ENCODE measurements at places on chromosomes 3 and 15.

- DNase-seq: no peak
Measured at GRCh38 chr15:67524235-67524634, 3.3 kb downstream of the C15orf61 start.

DNA sequence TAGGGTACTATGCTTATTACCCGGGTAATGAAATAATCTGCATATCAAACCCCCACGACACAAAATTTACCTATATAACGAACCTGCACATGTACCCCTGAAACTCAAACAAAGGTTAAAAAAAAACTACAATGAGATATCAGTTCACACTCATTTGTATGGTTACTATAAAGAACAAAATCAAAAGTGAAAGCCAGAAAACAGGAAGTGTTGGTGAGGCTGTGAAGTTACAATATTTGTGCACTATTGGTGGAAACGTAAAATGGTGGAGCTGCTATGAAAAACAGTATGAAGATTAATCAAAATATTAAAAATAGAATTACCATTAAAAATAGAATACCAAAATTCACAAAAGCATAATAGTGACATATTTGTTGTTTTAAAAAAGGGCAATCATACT lies 128.9 kb downstream of the ZIC1 start:
- DNase-seq: no peak

- peak; percentile 0 for DNase-seq
Measured at GRCh38 chr3:65342084-65342683, 654.4 kb upstream of the ADAMTS9 start.

DNA sequence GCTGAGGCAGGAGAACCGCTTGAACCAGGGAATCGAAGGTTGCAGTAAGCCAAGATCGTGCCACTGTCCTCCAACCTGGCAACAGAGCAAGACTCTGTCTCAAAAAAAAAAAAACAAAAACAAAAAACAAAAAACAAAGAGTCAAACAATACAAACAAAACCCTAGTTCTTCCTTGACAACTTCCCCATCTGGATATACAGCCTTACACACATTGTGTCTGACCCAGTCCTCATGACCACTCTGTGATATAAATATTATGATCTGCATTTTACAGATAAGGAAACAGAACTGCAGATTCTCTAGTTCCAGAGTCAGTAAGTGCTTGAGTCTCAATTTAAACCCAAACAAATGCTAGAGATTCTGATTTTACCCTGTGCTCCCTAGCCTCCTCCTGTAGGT lies 4.8 kb upstream of the ESYT3 start:
- no peak for DNase-seq

- peak; percentile 64 for DNase-seq
Measured at GRCh38 chr15:41848631-41849030, 10.0 kb downstream of the PLA2G4B start.

GRCh38 chr3:30199096-30199759 lies 407.2 kb upstream of the TGFBR2 start:
- DNase-seq: no peak

DNA sequence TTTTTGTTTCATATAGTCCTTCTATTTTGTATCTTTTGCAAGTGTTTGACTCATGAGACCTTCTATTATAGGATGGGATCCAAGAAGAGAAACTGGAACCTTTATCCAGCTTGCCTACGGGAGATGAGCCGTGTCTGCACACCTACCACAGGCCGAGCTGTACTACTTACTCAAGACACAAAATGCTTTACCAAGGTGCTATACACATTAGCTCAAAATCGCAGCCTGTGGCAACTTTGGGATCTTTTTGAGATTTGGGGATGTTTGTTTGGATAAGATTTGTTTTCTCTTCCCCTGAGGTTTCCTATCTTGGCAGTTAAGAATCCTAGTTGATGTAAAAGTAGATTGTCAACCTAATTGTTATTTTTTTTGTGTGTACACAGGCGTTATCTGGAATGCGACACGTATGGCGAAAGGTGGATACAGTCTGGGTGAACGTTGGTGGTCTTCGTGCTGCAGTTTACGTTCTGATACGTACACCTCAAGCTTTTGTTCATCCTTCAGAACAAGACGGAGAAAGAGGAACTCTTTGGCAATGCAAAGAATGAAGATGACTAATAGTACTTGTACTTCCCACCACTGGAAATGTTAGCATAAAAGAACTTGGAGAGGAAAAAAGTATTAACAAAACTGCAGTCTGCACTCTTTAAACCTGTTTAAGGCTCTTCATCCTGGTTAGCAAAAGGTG lies 13.1 kb upstream of the SETD5 start:
- DNase-seq: no peak

DNA sequence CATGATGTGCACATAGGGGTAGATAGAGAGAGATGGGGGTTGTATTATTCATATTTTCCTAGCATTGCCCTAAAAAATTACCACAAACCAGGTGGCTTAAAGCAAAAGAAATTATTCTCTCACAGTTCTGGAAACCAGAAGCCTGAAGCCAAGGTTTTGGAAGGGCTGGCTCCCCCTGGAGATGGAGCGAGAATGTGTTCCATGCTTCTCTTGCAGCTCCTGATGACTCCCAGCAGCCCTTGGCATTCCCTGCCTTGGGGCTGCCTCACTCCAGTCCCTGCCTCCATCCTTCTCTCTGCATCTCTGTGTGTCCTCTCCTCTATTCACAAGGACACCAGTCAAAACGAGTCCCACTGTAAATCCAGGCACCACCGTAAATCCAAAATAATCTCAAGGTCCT lies 91.5 kb upstream of the FAM174B start:
- DNase-seq: no peak

DNA sequence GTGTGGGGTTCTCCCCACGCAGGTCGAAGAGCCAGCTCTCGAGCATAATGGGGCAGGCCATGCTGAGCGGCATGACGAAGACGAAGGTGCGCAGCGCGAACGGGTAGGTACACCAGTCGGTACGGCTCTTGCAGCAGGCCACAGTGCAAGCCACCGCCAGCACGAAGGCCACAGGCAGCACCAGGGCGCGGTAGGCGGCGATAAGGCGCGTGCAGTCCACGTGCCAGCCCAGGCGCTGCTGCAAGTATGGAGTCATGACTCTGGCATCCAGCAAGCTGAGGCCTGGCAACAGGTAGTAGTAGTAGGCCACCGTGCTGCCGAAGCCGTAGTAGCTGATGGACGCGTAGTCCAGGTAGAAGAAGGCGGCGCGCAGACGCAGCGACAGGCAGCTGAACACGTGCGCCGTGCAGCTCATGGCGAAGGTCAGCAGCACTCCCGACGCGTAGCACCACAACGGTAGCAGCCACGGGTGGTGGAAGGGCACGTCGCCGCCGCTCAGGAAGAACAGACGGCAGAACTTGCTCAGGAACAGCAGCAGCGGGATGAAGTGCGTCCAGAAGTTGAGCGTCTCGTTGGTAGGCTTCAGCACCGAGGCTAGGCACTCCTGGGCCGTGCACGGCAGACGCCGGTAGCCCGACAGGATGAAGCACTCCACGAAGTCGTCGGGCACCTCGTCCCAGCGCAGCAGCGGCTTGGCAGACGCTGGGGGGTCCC lies 797 bp downstream of the PAQR9 start:
- DNase-seq: no peak

GRCh38 chr3:113575206-113575605 lies 42.9 kb downstream of the SIDT1 start:
- no peak for DNase-seq

DNA sequence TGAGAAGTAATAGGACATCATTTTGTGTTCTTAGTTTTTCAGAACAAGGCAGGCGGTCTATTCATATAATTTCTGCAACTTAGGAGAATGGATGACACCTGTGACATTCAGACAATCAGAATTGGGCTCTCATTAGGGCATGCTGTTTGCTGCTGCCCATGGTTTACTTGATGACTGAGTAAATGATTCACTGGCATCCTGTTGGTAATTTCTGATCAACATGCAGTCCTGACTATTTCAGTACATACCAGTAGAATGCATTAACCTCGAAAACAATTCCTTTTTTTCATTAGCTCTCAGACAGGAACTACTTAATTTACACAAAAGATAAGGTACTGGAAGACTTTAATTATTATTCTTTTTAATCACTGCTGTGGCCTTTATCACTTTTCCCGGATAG lies 641.6 kb downstream of the NSUN3 start:
- no peak for DNase-seq

DNA sequence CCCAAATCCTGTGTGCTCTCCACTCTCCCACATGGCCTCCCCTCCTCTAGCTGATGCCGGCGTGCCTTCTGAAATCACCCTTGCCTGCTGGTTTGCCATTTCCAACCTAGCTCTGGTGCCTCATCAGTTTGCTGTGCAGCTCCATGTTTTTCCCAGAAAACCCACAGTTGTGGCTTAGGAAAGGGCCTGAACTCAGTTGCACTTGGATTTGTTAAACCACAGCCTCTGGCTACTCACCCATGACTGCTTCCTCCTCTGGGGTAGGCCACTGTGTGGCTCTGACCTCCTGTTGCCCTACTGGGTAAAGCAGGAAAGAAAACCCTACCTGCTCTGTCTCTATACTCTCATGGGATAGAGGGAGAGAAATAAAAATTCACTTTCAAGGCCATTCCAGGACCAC lies 97.3 kb downstream of the DAPK2 start:
- DNase-seq: no peak

GRCh38 chr3:79154865-79155264 lies 612.9 kb downstream of the ROBO1 start:
- DNase-seq: no peak

DNA sequence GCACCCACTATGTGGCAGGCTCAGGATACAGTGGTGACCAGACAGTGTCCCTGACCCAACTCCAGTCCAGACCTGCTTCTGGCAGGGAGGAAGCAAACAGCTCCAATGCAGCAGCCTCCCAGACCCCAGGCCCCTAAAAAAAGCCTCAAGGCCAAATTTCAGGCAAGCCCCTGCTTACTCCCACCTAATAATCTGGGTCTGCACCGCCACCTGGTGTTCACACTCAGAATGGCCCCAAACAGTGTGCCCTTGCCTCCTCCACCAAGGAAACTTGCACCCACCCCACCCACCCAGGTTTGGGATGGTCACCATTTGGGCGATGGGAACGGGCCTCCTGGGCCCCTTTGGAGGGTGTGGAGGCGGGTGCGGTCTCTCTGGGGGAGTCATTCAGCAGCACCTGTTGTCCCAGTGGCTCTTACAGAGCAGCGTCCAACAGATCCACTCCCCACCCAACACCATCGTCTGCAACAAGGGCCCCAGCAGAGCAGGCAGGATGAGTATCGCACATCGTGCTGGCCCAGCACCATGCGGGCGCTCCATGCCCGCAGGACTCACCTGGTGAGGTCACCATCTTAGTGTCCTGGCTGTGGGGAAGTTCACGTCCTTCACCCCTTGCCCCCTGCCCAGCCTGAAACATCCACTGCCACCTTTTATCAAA lies 17.3 kb downstream of the C3orf18 start:
- DNase-seq: peak; percentile 49

DNA sequence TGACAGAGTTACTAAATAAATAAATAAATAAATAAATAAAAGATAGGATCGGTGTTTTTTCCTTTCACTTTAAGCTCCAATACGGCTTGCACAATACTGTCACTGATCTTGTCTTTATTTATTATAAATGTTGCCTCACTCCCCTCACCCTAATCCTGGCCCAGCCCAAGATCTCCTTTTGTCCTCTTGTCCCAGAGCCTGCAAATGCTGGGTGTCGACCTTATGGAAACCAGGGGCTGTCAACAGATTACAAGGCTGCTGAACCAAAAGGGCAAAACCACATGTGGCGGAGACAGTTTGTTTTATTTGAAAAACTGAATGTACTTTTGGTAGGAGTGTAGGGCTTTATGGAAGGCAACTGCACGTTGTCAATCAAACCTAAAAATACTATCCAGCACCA lies 75.9 kb downstream of the RFTN1 start:
- no peak for DNase-seq

DNA sequence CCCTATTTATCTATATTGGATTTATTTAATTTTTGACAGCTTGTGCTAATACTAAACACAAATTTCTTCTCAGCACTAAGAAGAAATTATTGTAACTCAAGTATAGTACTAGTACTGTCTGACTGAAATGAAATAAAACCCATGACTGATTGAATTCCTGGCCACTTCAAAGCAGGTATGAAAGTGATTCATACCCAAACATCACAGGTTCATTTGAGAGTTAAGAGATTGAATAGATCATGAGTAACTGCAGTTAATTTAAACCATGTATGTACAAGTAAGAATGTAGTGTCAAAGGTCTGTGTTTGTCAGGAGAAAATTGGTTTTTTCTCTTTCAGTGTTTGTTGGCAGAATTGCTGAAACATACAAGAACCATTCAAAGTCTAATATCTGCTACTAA lies 332.0 kb upstream of the GRM7 start:
- no peak for DNase-seq

- DNase-seq: no peak
Measured at GRCh38 chr3:109241459-109242186, 74.7 kb downstream of the DPPA2 start.

GRCh38 chr15:100049936-100050876 lies 291.6 kb downstream of the ADAMTS17 start:
- DNase-seq: no peak

DNA sequence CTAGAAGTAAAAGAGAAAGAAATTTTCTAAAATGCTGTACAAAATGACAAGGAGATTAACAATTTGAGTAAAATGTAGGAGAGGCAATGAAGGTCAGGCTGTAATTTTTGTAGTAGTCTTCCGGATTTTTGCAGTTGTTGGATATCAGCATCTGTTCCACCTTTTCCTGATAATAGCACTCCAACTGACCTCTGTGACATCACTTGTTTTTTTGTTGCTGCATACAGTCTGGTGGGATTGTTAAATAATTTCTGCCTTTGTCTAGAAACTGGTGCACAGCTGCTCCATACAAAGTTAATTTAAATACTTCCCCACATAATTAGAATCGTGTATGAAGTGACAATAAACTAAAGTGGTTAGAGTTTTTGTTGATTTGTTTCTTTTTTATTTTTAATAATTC lies 731.4 kb downstream of the PLOD2 start:
- no peak for DNase-seq

DNA sequence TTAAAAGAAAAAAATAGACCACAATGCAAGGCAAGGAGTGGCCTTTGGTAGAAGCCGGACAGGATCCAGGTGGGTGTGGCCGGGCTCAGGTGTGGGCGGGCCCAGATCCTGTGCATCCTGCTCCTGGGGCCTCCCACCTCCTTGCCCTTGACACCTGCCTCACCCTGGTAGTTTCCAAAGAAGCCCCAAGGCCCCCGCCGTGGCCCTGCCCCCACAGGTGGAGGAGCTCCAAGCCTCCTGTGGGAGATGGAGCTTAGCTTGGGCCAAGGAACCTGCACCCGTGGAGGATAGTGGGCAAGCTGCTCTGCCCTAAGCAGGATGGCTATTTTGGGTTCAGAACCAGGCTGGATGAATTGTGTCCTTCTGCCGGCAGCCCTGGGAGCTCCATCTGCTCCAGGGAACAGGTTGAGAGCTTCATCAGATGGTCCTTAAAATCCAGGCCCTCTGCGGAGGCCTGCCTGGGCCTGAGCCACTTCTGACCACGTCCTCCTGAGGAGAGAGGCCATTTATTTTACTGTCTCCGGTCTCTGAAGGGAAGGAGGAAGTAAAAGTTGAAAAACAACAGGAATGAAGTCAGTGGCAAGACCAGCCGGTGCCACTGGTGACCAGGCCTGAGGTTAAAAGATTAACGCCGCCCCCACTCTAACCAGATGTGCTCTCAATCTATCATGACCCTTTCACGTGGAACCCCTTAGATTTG lies 53.9 kb upstream of the KLF13 start:
- no peak for DNase-seq

All from stimulated activated CD8-positive, alpha-beta memory T cell treated with anti-CD3 and anti-CD28 coated beads, Interleukin-7, amount 100 ng/mL, for 48 hours (primary cell).